ENCODE measurements at places on chromosomes 16 and 17.

DNA sequence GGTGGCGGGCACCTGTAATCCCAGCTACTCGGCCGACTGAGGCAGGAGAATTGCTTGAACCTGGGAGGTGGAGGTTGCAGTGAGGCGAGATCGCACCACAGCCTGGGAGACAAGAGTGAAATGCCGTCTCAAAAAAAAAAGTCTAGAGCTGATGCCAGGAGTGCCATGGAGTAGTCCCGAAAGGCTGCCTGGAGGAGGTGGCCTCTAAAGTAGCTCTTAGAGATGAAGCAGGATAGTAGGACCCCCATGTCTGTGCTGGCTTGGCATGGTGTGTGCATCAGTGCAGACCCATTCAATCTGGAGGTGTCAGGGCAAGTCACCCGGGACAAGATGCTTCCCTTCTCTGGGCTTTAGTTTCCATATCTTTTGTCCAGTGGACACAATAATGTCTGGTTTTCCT lies 6.3 kb downstream of the RAP1GAP2 start:
- DNase-seq, result no peak

DNA sequence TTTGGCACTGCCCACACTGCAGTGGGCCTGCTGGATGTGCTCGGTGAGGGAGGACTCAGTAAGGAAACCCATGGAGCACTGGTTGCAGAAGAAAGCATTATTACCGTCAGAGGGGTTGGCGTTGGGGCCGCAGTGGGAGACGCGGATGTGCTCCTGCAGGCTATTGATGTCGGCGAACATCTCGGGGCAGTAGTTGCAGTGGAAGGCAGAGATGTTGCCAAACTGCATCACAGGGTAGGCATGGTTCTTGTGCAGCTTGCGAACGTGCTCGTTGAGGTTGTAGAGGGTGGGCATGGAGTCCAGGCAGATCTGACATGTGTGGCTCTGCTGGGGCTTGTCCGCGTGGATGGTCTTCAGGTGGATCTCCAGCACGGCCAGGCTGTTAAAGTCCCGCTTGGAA lies 218.4 kb downstream of the ZNF423 start:
- DNase-seq, result no peak

DNA sequence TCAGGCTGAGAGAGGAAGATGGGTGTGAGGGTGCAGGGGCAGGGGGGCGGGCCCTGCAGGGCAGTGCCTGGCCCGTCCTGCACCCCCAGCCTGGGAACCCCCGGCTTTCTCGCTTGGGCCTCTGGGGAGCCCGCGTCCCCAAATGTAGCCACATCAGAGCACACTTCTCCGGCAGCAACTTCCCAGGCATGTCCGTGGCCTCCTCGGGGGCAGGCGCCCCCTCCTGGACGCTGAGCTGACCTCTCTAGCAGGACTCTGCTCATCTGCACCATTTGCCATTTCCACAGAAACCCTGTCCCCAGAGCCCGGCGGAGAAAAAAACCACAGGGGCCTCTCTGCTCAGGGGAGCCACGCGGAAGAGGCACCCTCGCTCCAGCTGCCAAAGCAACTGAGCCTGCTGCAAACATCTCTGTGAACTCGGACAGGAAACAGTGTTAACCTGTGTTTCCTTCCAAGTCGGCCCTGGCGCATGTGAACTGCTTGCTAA lies 63.4 kb downstream of the KLHDC4 start:
- peak; percentile 93 for DNase-seq

- no peak for DNase-seq
Measured at GRCh38 chr16:48611329-48612137, 1.6 kb upstream of the N4BP1 start.

- DNase-seq, result no peak
Measured at GRCh38 chr17:2250140-2251095, 53.2 kb downstream of the SMG6 start.

- DNase-seq, result no peak
Measured at GRCh38 chr17:7108981-7109380, 5.6 kb downstream of the ASGR2 start.

DNA sequence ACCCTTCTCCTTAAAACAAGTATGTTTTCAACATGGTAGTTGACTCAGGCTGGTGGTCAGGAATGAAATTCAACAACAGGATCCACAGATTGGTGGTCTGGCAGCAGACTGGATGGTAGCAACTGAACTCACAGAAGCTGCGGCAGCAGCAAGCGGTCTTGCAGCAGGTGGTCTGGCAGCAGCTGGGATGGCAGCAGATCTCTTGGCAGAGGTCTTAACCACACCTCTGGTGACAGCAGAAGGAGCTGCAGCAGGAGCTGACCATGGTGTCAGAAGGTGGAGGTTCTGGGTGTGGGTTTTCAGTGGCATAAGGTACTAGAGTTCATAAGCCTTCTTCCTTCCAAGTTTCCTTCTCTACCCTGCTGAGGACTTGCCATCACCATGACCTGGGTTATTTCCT lies 2.2 kb upstream of the KRTAP4-1 start:
- no peak for DNase-seq

GRCh38 chr16:10128397-10129258 lies 53.6 kb downstream of the GRIN2A start:
- no peak for DNase-seq

- DNase-seq, result no peak
Measured at GRCh38 chr17:46264456-46265198, 30.3 kb upstream of the LRRC37A start.

GRCh38 chr17:44867841-44868240 lies 20.2 kb downstream of the HIGD1B start:
- no peak for DNase-seq

GRCh38 chr17:62150471-62150870 lies 85.4 kb upstream of the MED13 start:
- no peak for DNase-seq

GRCh38 chr16:57240851-57241250 lies 4.2 kb upstream of the ARL2BP start:
- peak; percentile 65 for DNase-seq

Data from OCI-LY7 (cell line).